HTR-8/SVneo (cell line): ENCODE measurements at places on chromosomes 11 and 22.

- no peak for DNase-seq
Observed at GRCh38 chr11:1507381-1508140, 21.0 kb upstream of the MOB2 start.

- DNase-seq: no peak
Observed at GRCh38 chr11:12538889-12539421, 135.3 kb upstream of the TEAD1 start.

GRCh38 chr22:36301384-36301828 is 48.5 kb downstream of the APOL1 start:
- peak; percentile 53 for DNase-seq

GRCh38 chr11:85355921-85356320 is 271.2 kb downstream of the DLG2 start:
- no peak for DNase-seq

- no peak for DNase-seq
Observed at GRCh38 chr22:25602916-25603315, 38.4 kb downstream of the GRK3 start.

GRCh38 chr11:118155776-118156530 is 3.3 kb upstream of the SCN4B start:
- DNase-seq: no peak

DNA sequence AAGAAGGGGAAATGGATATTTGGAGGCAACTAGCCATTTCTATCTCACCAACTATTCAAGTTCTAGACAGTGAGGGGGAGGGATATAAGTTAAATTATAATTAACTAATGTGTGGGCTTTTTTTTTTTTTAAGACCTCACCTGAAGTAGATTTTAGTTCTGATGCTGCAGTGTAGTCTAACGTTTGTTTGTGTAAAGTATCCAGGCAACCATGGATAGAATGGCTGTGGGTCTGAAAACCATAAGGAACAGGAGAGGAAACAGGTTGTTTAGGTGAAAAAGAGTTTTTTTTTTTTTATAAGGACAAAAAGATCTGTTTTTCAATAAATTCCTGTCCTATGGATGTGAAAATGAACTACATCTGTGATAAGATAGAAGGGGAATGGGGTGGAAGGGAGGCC is 262.4 kb upstream of the PLET1 start:
- DNase-seq: no peak

- DNase-seq: no peak
Observed at GRCh38 chr11:32136657-32137056, 45.8 kb downstream of the RCN1 start.

DNA sequence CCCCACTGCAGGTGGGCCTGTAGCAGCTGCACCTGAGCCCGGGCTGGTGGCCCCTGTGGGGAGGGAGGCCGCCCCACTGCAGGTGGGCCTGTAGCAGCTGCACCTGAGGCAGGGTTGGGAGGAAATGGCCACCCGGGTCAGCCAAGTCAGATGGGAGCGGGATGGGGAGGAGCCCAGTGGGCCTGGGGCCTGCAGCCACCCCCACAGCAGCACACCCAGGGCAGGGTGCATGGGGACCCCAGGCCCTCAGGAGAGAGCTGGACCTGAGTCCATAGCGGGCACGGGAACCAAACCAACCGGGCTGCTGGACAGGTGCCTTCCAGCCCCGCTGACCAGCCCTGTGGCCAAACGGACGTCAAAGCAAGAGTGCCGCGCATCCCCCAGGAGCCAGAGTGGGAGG is 61.7 kb downstream of the BRD1 start:
- DNase-seq: no peak

GRCh38 chr11:39990421-39990831 is 1469.0 kb downstream of the LRRC4C start:
- DNase-seq: no peak
